ENCODE measurements at places on chromosomes 6 and 20.

DNA sequence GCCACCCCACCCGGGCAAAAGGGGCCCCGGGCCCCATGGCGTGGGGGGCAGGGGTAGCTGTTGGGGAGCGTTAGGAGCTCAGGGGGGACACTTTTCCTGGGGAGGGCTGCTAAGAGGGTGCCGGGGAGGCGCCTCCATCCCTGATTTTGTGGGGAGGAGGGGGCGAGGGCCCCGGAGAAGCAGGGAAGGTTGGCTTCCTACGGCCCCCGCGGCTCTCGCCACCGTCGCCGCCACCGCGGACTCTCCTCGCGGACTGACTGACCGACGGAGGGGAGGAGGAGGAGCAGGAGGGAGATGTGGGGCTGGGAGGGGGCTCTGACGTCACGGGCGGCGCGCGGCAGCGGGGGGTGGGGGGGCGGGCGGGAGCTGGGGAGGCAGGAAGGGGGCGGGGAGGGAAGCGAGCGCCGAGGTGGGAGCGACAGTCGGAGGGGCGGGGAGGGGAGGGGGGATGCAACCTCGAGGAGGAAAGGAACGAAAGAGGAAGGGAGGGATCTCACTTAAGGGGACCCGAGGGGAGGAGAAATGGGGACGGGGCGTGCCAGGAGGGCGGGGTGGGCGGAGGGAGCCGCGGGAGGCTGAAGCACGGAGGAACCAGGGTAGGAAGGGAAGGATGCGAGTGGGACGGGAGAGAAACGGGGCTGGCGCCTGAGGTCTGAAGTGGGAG lies 5.1 kb downstream of the GABBR1 start:
- DNase-seq = no peak

GRCh38 chr20:7416382-7416781 lies 523.9 kb downstream of the HAO1 start:
- DNase-seq = no peak

GRCh38 chr6:11810039-11810541 lies 31.5 kb upstream of the ADTRP start:
- DNase-seq = no peak

DNA sequence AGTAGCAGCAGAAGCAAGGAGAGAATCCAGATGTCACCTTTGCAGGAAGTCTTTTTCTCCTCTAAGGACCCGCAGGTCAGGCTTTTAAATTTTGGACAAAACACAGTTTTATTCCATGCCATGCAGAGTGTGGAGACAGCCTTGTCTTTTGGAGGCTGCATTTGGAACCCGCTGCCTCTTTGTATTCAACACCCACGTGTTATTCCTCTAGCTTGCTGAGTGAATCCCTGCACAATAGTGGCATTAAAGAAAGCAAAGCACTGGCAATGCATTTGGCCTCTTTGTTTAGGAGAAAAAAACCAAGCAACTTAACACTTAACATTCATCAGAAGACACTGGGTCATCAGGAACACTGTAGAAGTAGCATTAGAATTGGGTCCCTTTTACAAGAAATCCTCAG lies 43.5 kb downstream of the TFAP2B start:
- DNase-seq = no peak

DNA sequence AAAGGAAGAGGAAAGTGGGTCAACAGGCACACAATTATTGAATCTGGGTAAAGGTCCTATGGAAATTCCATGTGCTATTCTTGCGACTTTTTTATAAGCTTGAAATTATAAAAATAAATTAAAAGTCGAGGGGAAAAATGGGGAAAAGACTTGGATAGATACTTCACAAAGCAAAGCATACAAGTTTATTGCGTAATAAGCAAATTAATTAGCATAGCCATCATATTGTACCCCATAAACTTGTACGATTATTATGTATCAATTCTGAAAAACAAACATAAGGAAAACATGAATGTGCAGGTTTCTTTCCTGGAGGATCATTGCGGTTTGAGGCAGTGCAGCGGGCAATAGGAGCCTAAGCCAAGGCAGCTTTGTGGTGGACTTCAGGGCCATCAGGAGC lies 351.6 kb upstream of the NOX3 start:
- no peak for DNase-seq

- DNase-seq = no peak
Measured at GRCh38 chr20:33604084-33604990, 57.8 kb upstream of the C20orf144 start.

DNA sequence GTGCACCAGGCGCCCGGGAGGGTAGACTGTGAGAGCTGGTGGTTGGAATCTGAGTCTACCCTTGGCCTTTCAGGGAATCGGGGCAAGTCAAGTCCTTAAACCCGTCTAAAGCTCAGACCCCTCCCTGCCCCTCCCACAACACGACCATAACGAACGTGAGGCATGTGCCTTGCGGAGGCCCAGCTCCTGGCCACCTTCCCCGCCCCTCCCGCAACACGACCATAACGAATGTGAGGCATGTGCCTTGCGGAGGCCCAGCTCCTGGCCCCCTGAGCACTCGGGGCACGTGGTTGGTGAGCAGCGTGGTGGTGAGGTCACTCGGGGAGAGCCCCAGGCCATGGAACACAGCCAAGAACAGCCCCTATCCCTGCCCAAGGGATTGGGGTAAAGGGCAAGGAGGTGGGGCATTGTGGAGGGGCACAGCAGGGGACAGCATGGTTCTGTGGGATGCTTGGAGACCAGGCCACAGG lies 132.2 kb downstream of the TAF4 start:
- no peak for DNase-seq
